ENCODE measurements at places on chromosomes 1 and 21.

DNA sequence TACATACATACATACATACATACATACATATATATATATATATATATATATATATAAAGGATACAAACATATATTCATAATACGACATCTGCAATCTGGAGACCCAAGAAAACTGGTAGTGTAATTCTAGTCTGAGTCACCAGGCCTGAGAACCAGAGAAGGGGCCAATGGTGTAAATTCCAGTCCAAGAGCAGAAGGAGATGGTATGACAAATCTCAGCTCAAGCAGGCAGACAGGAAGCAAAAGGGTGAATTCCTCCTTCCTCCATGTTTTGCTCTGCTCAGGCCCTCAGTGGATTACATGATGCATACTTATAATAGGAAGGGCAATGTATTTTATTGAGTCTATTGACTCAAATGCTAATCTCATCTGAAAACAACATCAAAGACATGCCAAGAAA lies 1060.4 kb upstream of the TMPRSS15 start:
- DNase-seq: no peak

GRCh38 chr1:53148123-53148522 lies 5.7 kb upstream of the SLC1A7 start:
- peak; percentile 72 for DNase-seq

GRCh38 chr21:45319461-45320211 lies 31.9 kb upstream of the POFUT2 start:
- no peak for DNase-seq

GRCh38 chr1:59506952-59507351 lies 210.1 kb downstream of the FGGY start:
- peak; percentile 92 for DNase-seq

Data from fibroblast of mammary gland (primary cell).